ENCODE measurements at places on chromosomes 4 and X.

DNA sequence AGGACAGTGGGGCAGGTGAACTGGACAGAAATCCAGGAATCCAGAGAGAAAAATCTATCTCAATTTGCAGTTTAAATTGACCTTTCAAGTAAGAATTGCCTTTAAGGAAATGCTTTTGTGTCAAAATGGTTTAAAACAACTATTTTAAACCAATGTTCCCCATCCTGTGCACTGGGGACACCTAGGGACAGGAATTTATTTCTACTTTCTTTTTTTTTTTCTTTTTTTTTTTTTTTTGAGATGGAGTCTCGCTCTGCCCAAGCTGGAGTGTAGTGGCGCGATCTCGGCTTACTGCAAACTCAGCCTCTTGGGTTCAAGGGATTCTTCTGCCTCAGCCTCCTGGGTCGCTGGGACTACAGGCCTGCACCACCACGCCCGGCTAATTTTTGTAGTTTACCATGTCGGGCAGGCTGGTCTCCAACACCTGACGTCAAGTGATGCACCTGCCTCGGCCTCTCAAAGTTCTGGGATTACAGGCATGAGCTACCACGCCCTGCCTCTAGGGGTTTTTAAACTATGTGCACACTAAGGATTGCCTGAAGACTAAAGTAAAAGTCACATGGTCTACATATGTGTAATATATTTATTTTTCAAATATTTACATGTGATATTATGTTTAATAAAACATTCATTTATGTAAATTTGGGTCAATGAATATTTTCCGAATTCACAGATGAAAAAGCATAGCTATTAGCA lies 1213.4 kb downstream of the STIM2 start:
- DNase-seq, result no peak

- no peak for DNase-seq
These were observed 13.0 kb upstream of the SPARCL1 start for GRCh38 chr4:87541956-87542709.

- DNase-seq, result no peak
These were observed 23.5 kb downstream of the SPRY1 start for GRCh38 chr4:123419885-123420755.

- no peak for DNase-seq
These were observed 7.6 kb upstream of the PGRMC2 start for GRCh38 chr4:128295255-128295654.

- no peak for DNase-seq
These were observed 369.5 kb upstream of the FAM241A start for GRCh38 chr4:111775556-111776297.

GRCh38 chrX:22760513-22761057 lies 239.2 kb upstream of the DDX53 start:
- DNase-seq, result no peak

- no peak for DNase-seq
These were observed 200.7 kb downstream of the CRLF2 start for GRCh38 chrX:1011691-1012283.

DNA sequence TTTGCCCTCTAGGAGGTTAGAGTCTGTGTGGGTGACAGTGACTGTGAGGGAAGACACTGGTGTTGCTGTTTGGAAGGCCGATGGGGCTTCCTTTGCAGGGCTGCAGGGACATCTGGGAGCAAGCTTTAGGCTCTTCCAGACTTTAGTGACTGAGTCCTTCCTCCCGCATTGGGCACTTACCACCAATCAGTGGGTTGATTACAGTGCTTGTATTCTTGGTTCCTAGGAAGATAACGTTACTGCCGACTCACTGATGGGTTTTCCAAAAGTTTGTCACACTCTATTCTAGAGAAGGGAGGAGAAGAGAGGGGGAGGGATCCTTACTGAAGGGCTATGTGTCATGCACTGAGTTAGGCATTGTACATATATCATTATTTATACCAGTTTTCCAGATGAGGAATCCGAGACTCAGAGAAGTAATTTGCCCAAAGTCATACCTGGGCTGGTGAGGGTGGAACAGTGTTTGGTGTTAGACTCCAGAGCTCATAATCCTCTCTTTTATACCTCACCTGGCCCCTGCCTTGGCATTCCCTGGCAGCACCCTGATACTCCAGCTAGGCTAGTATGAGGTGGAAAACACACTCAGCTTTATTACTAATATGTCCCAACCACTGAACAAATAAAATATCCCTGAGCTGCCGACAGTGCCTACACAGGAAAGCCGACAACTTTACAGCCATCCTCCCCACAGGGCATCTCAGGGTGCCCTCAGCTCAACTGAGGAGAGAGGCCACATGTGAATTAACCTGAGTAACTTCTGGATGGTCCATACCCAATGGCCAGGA lies 3.8 kb downstream of the CHST7 start:
- no peak for DNase-seq

- DNase-seq, result peak; percentile 21
These were observed 23.5 kb downstream of the NDP start for GRCh38 chrX:43949669-43950068.

DNA sequence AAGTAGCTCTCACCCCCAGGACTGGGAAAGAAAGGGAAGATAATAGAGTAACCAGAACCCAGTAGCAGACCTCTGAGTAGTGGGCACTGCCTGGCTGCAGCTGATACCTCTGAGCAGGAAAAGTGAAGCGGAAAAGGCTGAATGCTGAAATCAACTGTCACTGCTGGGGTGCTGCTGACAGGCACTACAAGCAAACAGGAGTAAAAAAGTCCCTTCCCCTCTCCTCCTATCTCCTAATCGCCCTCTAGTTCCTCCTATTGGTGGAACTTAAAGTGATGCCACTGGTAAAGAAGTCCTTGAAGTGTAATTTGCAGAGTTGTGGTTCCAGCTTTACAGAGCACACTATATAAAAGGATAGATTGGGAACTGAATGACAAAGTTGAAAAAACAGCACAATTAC lies 32.8 kb upstream of the GLRB start:
- peak; percentile 5 for DNase-seq

DNA sequence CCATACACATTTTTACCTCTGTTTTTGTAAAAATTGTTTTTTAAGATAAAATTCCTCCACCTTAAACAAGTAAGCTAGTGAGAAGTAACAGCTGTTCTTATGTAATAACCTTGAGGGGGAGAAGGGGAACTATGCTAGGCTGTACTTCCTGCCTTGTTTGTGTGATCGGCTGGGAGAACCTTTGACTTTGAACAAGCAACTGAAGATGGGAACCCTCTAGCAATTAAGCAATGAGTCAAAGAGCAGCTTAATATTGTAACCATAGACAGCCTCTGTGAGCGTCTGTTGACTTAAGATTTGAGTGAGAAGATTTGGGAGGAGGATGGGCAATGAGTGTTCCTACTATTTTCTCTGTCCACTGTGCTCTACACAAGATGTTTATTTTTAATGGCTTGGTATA lies 135.1 kb downstream of the SCLT1 start:
- DNase-seq, result peak; percentile 85

- DNase-seq, result no peak
These were observed 124.0 kb downstream of the TENM3 start for GRCh38 chr4:182367153-182367552.

GRCh38 chr4:931194-931959 lies 739 bp downstream of the GAK start:
- DNase-seq, result peak; percentile 18

DNA sequence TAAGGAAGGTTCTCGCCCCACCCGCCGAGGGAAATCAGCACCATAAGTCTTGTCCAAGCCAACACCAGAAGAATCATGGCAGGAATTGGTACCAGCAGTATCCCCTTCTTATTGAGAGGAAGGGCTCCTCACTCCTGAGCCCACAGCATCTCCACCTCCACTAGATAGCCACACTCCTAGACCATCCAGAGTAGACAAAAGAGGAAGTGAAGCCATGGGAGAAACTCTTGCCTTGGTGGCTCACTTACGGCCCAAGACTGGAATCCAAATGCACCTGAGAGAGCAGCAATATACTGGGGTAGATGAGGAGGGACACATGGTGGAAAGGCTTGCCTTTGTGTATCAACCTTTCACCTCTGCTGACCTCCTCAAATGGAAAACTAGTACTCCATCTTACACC lies 255.3 kb upstream of the PRKX start:
- no peak for DNase-seq

- DNase-seq, result no peak
These were observed 7.2 kb upstream of the STK26 start for GRCh38 chrX:132015875-132016274.

- DNase-seq, result no peak
These were observed 52.1 kb downstream of the CFAP299 start for GRCh38 chr4:80387390-80388283.

DNA sequence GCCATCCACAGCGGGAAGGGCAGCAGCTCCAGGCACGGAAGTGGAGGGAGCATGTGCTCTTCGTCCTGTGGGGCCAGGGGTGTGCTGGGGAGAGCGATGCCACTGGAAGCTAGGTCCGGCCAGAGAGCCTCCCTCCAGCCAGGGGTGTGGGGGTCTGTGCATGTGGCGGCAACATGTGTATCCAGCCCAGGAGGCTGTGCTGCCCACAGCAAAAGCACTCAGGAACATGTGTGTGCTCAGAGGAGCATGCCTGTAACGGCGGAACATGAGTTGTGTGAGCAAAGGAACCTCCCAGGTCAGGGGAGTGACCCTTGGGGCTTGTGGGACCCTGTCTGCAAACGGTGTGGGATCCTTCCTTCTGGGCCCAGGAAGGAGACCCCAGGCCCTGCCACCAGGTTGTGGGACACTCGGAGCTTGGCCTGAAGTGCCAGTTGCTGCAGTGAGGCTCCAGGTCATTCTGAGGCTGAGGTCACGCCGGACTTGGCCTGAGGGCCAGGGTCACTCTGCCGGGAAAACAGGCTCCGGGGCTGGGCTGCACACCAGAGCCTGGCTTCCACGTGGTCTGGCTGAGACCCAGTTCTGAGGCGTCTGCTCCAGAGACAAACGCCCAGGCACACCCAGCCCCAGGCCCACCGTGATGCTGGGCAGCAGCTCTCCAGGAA lies 37.2 kb downstream of the CPLX1 start:
- no peak for DNase-seq

GRCh38 chr4:105504744-105505143 lies 30.9 kb upstream of the PPA2 start:
- DNase-seq, result no peak

GRCh38 chr4:175708739-175709138 lies 103.3 kb downstream of the GPM6A start:
- no peak for DNase-seq

Data from inflammatory macrophage (primary cell).